Mammary epithelial cell (primary cell): ENCODE measurements at places on chromosomes 4 and X.
A peak's percentile ranks its signal among the peaks of the same experiment; 100 is the strongest.

DNA sequence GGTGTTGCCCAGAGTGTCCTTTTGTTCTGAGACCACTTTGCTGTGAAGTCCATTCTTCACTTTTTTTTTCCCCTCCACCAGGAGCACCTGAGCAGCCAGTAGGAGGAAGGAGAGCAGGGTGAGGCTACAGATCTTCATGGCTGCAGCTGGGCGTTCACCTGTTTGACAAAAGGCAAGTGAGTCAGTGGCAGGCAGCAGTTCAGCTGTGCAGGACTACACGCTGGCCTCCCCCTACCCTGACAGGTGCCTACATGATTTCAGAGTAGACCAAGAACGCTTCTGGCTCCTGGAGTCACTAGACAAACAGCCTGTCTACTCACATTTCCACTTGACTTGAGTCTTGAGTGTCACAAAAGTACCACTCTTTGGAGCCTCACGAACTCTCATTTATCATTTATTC is 2.0 kb downstream of the FGFBP1 start:
- no peak for DNase-seq

DNA sequence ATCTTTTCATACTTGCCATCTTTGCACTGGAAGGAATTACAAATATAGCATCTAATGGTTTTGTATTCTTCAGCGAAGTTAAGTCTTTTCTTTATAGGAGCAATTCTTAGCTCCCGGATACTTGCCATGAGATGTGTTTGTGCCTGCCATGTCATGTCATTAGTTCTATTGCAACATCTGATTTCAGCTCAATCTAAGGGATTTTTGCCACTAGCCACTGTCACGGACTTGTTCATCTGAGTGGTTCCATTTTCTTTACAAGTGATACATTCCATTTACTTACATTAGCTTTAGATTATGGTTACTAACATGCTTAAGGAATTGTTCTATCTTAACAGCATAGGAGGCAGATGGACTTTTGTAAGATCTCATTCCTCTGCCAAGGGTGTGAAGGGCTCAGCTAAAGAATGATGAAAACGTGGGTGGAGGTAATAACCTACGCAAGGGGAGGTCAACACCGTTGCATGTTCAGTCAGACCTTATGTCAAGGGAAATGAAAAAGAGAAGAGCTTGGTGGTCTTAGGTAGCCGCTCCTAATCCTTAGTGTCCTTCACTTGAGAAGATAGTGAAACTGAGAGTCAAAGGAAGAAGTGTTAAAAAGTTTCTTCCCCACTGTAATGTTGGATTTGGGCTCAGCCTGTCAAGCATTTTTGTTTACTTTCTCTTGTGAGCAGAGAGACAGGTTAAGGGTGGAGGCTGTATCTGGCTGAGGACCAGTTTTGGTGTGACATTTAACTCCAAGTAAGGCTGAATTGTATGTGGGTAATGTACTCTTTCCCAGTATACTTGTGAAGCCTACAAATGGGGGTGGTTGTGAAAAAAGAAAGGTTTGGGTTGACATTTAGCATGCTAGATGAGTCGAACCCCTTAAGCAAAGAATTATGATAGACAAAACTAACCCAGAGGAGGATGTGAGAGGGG is 3.6 kb upstream of the KLHL2 start:
- DNase-seq = no peak

GRCh38 chr4:187357045-187357643 is 633.5 kb upstream of the FAT1 start:
- DNase-seq = no peak

DNA sequence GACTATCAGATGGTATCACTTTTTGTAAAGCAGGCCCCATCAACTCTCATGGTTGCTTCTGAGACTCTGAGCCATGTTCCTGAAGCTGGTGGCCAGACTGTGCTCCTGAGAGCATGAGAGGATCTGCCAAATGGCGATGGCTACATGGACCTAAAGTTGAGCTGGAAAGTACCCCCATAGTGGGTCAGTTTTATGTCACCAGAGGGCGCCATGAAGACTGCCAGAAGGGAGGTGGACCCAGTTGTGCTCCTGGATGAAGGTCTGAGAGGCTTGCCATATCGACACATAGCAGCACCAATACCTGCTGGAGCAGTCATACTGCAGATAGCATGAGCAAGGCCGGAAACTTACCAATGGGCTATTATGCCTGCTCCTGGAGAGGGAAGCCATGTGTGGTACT is 105.7 kb downstream of the SLITRK2 start:
- DNase-seq = no peak

DNA sequence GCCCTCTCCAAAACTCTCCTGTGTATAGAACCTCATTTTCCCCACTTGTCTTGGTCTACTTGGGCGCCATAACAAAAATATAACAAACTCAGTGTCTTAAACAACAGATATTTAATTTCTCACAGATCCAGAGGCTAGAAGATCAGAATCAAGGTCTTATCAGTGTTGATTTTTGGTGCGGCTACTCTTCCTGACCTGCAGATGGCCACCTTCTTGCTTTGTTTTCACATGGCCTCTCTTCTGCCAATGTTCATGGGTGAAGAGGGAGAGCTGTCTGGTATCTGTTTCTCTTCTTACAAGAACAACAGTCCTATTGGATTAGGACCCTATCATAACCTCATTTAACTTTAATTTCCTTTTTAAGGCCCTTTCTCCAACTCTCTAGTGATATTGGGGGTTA is 177.3 kb downstream of the PABPC4L start:
- no peak for DNase-seq

- peak; percentile 60 for DNase-seq
These were observed 12.3 kb upstream of the SYTL5 start for GRCh38 chrX:37993837-37994619.

- peak; percentile 89 for DNase-seq
These were observed 8.0 kb downstream of the HERC3 start for GRCh38 chr4:88600176-88600838.

DNA sequence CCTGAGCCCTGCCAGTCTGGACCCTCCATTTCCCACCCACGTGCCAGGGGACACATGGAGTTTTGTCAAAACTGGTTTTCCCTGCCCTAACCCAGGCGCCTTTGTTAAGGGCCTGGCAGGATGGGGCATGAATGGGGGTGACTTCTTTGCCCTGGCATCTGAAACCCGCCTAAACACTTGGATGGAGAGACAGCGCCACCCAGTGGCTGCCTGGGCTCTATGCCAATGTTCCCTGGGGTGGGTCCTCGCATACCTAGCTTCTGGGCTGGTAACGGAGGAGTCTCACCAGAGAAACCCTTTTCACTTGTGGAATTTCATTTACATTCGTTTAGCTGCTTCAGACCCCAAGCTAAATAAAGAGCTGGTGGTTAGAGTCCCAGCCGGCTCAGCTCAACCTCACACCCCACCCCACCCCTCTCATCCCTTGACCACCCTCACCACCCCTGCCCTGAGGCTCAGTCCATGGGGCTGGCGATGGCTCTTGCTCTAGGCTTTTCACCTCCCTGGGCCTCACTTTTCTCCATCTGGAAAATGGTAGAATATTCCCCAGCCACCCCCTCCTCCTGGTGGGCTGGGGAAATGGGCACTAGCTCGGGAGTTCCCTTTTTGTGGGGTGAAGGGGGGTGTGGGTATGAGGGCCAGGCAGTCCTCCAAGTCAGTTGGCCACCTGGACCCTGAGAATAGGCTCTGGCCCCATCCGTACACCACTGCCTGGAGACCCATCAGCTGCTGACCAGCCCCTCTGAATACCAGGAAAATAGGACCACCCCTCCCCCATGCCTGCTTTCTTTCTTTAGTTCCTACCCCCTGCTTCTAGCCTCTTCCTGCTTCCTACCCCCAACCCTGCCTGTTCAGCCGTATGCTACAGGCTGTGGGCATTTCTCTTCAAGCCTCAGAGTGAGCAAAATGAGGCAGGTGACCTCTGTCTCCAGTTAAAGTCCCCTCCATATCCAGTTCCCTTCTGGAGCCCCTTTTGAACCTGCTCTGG is 57.1 kb upstream of the PJA1 start:
- DNase-seq = peak; percentile 64

- peak; percentile 40 for DNase-seq
These were observed 493 bp upstream of the KCNIP4 start for GRCh38 chr4:21949073-21949457.

DNA sequence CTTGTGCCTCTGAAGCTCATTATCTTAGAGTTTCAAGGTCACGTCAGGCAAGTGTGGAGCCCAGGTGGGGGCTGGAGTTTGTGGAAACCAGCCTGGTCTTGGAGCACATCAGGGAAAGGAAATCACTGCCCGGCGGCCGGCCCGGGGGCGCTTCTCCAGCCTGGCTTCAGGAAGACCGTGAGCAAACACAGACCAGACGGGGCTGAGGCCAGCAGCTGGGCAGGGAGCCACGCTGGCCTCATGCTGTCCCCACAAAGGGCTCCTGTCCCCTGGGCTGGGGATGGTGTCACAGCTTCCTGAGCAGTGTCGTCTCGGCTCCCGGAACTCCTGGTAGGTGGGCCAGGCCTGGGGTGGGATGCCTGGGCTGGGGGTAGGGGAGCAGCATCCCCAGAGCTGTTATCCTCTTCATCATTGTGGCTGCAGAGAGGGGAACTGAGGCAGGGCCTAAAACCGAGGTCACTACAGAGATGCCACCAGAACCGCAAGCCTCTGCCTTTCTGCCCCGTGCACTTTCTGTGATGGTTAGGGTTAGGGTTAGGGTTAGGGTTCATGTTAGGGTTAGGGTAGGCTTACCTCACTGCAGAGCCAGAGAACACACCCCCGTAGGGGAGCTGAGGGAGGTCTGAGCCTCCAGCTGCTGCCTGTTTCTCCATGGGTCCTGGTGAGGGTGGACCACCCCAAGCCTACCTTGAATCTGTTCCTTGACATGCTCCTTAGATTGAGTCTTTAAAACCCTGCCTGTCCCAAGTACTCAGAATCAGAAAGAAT is 77.5 kb downstream of the HTRA3 start:
- no peak for DNase-seq

DNA sequence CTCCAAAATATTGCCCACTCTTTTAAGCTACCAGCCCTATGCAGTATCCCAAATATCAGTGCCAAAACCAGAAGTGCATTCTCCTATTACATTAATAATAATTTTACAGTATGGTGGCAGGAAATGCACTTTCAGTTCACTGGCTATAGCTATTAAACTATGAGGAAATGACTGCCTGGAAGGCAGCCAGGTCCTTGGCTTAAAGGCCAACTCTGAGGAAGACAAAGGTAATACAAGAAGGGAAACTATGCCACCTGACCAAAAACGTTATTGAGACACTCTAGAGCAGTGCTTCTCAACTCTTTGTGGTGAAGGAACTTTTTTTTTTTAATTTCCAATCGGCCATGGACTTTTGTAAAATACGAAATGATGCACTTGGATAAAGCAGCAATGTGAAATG is 133.6 kb upstream of the VAMP7 start:
- DNase-seq = peak; percentile 2

DNA sequence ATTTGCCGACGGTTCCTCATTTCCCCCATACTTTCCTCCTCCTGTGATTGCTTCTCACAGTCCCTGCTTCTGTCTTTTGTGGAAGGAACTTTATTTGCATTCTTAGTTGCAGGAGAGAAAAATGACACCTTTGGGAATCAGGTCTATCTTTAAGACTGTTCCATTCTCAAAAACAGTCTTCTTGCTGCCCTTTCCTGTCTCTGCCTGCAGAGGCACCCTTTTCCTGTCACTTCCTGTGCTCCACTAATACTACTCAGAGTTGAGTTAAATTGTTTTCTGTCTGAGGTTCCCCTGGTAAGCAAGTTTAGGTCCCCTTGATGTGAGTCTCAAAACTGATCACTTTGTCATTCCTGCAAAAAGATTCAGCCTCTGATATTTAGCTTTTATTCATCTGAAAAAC is 208.8 kb upstream of the CLNK start:
- peak; percentile 1 for DNase-seq

DNA sequence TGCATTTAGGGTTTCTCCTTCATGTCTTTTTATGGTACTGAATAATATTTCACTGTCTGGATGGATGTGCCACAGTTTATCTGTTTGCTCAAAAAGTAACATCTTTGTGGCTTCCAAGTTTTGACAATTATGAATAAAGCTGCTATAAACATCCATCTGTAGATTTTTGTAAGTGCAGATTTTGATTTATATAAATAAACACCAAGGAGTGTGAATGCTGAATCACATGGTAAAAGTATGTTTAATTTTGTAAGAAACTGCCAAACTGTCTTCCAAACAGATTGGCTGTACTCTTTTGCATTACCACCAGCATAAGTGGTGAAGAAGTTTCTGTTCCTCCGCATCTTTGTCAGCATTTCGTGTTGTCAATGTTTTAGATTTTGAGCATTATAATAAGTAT is 158.7 kb upstream of the GIMD1 start:
- DNase-seq = no peak

GRCh38 chr4:150580306-150580705 is 1.6 kb upstream of the MAB21L2 start:
- no peak for DNase-seq

DNA sequence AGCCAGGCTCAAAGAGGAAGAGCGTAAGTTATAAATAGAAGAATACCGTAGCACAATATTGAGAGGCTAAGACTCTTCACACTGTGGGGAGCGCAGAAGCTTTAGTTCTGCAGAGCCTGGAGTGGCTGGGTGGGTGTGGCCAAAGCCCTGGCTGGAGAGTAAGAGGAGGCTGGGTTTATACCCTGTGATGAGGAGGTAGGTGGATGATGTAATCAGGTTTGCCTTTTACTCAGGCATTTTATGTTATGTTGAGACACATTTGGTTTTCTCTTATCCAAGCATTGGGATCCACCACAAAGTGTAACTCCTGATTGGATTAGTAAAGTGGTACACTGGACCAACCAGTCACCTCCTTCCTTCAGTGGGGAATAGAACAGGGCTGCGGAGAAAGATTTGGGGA is 13.9 kb downstream of the CDS1 start:
- DNase-seq = peak; percentile 82

- peak; percentile 93 for DNase-seq
These were observed 107.5 kb downstream of the VSIG4 start for GRCh38 chrX:65932173-65933084.

GRCh38 chrX:128078545-128078944 is 26.3 kb upstream of the ACTRT1 start:
- DNase-seq = no peak

GRCh38 chrX:16851421-16851820 is 18.7 kb downstream of the RBBP7 start:
- DNase-seq = no peak

DNA sequence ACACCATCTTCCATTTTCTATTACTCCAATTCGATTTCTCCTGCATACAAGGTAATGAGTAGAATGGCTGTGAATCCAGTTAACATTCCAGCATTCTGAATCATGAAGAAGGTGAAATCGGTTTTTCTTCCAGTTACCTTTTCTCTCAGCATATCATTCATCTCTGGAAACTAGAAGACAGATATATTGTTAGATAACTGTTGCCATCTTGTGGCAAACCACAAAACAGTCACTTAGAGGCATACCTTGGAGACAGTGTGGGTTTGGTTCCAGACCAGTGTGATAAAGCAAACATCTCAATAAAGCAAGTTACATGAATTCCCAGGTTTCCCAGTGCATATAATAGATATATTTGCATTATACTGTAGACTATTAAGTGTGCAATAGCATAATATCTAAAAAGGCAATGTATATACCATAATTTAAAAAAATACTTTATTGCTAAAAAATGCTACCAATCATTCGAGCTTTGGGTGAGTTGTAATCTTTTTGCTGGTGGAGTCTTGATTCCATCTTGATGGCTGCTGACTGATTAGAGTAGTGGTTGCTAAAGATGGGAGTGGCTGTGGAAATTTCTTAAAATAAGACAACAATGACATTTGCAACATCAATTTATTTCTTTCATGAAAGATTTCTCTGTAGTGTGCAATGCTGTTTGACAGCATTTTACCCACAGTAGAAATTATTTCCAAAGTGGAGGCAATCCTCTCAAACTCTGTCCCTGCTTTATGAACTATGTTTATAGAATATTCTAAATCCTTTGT is 82.1 kb downstream of the SLC39A8 start:
- peak; percentile 70 for DNase-seq

GRCh38 chr4:15270201-15270600 is 157.6 kb upstream of the C1QTNF7 start:
- no peak for DNase-seq

GRCh38 chr4:37634180-37634579 is 52.0 kb downstream of the RELL1 start:
- DNase-seq = no peak
